ENCODE measurements at places on chromosomes 12 and 14. TPM values are rescaled to one million over a fixed set of nuclear protein-coding genes. Genes with fewer than 3 reads are reported as not detected.

MOAP1 gene
- 12.1 TPM for total RNA-seq

CAPZA3 gene
- not detected for total RNA-seq

CCDC177 gene
- total RNA-seq, result under 0.01 TPM

RBMS2 gene
- 13.0 TPM for total RNA-seq

ZC3H10 gene
- total RNA-seq, result 4.0 TPM

SIX6 gene
- total RNA-seq, result not detected

HSP90AA1 gene
- 2,123 TPM for total RNA-seq

KLRG1 gene
- total RNA-seq, result 0.38 TPM

AQP6 gene
- total RNA-seq, result under 0.01 TPM

CDCA3 gene
- 29.7 TPM for total RNA-seq

KRT5 gene
- total RNA-seq, result 1.4 TPM

FMNL3 gene
- 48.5 TPM for total RNA-seq

DPY19L2 gene
- total RNA-seq, result 1.9 TPM

PTPN21 gene
- total RNA-seq, result 5.4 TPM

KERA gene
- not detected for total RNA-seq

C12orf76 gene
- 26.2 TPM for total RNA-seq

VDR gene
- 3.8 TPM for total RNA-seq

LRP10 gene
- 57.1 TPM for total RNA-seq
